ENCODE measurements at places on chromosomes 2 and 18.

DNA sequence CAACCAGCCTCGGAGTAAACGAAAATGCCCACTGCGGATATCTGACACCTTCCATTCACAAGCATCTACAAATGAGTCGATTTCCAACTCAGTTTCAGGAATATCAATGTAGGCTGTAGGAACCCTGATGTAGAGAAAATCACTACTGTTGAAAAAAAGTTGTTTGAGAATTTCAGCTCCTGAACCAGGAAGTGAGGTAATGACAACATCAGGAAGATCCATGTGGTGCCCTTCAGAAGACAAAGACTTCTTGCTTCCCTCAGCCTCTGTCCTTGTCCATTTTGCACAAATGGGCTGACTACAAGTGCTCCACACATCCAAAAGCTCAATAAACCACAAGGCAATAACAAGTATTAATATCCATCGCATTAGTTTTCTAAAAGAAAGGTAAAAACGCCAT, 4.7 kb downstream of the DSEL start:
- no peak for DNase-seq

DNA sequence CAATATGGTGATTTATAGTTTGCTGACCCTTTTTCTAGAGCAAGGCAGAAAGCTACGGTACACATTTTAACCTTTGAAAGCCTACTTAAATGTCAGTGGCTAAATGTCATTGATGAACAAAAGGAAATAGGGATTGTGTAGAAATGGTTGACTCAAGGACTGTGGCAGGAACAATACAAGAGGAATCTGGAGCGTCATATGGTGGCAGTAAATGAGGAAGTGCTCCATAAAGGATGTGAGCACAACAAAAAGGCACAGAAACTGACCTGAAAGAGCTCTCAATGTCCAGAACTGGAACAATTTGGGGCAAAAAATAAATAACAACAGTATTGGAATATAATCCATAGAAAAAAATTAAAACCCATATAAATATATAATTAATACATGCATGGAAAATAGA, 443.9 kb upstream of the VRK2 start:
- DNase-seq: no peak

DNA sequence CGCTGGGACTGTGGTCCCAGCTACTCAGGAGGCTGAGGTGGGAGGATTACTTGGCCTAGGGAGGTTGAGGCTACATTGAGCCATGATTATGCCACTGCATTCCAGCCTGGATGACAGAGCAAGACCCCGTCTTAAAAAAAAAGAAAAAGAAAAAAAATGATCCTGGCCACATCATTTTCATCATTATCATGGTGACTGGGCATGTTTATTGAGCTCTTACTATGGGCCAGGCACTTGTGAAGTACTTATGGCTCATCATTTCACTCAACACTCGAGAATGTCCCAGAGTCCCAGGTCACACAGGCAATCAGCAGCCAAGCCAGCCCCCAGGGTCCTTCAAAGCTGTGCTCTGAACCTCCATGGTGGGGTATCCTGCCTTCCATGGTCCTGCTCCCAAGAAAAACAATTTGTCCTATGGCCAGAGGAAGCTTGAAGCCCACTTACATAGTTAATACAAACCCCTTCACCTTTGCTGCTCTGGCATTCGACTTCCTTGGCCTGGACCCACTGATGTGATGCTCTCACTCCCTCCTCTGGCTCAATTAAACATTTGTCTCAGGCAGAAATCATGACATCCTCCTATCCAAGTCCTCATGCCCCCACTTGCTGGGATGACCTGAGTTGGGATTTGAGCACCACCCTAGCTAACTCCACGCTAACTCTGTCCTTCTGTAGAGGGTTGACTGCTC, 3.8 kb upstream of the CNNM4 start:
- DNase-seq: no peak

DNA sequence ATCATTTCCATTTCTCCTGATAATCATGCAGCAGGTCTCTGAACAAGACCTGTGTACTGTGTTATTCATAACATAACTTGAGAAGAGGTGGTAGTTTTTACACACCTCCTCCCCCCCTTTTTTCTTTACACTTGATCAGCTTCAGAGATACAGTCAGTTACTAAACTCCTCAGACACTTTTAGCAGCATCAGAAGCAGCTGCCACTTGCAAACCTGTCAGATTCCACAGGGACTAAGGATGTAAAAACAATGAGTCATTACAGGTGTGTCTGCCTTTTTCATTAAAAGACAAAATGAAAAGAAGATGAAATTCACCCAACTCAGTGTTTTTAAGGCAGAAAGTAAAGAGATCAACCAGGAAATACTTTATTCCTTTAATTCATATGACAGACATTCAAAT, 254.0 kb downstream of the NRXN1 start:
- DNase-seq: no peak

- no peak for DNase-seq
Measured at GRCh38 chr2:237143118-237143517, 57.4 kb downstream of the COPS8 start.

- peak; percentile 53 for DNase-seq
Measured at GRCh38 chr2:199977984-199978415, 22.6 kb downstream of the MAIP1 start.

DNA sequence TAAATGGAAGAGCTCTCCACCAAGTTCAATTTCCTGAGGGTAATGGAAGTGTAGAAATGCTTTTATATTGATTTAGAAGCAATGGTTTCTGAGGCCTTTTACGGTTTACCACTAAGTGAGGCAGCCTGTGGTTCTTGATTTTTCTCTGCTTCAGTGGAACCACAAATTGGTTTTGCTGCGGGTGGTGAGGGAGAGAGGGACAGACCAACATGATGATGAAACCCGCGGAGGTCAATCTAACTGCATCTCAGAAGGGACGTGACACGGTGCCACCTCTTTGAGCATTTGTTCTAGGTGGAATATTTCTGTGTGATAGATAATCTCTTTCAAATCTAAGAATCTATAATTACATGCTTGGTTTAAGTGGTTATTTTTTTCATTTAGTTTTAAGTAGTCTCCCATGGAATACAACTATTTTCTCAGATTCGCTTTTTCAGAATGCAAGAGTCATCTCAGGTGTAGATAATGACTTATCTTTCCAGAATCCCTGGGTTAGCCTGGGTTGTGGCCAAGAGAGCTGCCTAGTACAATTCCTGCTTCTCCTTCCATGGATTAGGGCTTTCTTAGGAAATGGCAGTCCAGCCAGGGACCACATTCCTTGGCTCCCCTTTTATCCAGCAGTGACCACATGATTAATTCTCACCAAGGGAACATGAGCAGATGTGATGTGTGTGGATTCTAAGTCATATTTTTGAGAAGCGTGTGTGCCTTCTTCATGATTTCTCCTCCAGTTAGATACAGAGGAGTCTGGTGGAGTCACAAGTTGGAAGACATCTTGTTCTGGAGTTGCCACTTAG, 52.5 kb downstream of the KCNE4 start:
- DNase-seq: no peak

DNA sequence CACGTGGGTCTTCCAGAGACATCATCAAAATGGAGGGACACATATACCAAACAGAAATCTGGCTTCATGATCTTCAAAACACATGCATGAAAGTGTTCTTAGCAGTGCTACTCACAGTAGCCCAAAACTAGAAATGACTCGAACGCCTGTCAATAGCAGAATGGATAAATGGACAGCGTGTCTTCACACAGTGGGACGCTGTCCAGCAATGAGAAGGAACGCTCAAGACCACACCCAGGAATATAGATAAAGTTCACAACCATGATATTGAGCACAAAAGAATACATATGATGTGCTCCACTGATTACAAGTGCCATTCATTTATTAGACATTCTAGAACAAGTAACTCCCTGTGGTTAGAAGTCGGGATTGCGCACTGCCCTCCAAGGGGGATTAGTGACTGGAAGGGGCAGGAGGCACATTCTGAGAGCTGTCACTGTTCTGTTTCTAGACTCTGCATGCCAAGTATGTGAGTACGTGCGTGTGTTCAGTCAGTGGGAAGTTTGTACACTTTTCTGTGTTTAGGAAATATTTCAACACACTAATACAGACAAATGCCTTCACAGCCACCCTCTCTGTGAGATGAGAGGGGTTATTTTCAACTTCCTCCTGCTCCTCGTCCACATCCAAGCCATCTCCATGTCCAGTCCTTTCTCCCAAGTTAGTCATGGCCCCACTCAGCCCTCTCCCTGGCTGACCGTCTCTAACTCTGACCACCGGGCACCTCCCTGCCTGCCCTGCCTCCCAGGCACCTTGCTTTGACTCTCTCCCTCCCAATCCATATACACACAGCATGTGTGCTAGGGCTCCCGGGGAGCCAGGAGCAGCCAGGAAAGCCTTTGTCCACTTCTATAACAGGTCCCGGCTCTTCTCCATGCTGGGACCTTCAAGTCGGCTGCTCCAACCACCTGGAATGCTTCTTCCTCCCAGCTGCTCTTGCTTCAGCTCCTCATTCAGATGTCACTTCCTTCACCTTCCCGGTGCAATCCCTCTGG, 26.9 kb upstream of the TNS1 start:
- no peak for DNase-seq

GRCh38 chr2:117785740-117786139, 28.8 kb upstream of the DDX18 start:
- peak; percentile 43 for DNase-seq

- DNase-seq: no peak
Measured at GRCh38 chr2:23685181-23685580, 241.7 kb downstream of the ATAD2B start.

- no peak for DNase-seq
Measured at GRCh38 chr2:94774851-94775250, 96.4 kb upstream of the TEKT4 start.

DNA sequence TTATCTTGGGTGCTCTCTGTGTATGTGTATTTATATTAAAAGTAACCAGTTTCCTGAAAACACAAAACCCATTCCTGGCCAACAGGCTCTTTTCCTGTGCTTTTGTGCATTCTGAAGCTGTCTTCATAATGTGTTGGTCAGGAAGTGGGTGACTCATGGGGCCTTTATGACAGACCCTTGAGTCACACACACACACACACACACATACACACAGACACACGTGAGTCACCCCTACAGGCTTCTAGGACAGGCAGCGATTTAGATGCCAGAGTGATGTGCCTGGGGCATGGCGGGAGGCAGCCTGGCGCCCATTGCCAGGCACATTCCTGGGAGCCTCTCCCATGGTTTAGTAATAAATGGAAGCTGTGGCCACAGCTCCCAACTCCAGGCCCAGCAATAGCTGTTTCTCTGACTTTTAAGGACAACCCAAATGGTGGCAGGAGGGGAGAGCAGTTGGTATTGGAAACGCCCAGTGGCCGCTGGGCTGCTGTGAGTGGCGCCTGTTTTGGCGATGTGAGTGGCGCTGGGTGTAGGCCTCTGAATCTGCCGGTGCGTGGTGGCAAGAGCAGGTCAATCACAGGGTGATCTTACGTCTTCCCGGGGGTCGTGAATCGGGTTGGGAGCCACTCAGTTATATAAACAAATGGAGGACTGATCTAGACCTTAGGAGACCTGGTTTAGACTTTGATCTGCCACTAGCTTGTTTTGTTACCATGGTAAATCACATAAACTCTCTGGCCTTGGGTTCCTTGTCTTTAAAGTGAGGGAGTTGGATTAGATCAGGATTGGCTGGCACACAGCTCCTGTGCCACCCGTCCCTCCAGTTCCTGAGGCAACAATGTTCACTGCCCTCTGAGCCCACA, 150.7 kb upstream of the DLX2 start:
- DNase-seq: peak; percentile 99

- no peak for DNase-seq
Measured at GRCh38 chr2:150812664-150813367, 325.3 kb upstream of the RND3 start.

GRCh38 chr2:109128048-109128615, 873 bp upstream of the SH3RF3 start:
- peak; percentile 80 for DNase-seq

DNA sequence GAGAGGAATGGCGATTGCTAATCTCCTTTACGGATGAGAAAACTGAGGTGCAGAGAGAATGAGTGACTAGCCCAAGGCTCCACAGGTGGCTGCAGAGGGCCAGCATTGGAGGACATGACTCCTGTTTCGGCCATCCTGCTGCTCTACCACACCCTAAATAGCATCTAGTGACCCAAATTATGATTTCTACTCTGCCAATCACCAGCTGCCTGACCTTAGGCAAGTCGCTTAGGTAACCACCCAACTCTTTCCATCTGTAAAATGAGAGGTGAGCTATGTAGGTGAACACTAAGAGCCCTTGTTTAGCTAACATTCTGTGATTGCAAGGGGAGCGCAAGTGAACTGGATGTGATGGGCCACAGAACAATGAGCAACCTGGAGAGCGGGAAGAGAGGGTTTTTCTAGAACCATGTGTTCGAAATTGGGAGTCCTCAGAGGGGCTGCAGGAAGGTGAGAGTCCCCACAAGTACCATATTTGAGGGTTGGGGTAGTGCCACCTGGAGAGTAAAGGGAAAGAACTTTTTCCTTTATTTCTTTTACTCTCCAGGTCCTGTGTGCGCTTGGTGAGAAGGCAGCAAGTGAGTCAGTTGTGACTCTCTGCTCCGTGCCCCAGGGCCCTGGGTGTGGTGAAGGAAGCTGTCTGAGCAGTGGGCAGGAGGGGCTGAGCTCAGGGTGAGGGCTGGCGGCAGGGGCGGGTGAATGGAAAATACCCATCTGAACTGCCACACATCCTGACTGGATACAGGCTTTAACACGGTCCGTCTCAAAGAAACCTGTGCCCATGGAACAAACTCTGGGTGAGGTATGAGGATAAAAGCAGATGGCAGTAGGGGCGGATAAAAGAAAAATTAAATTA, 2.4 kb downstream of the CYP27C1 start:
- peak; percentile 92 for DNase-seq

DNA sequence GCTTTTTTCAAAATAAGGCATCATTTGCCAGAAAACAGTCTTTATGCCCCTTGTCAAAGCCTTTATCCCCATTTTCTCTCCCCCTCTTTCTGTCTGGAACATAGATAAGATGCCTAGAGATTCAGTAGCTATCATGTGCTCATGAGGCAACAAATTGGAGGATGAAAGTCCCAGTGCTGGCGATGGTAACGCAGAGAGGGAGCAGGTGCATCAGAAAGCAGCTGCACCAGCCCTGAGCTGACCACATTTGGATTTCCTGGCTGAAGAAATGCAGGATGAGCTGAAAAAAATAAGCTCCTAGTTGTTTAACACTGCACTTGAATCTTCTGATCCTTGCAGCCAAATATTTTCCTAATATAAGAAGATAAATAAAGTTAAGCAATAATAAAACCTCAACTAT, 48.0 kb downstream of the LOXHD1 start:
- no peak for DNase-seq

GRCh38 chr2:38187541-38188011, 111.6 kb upstream of the CYP1B1 start:
- DNase-seq: no peak

GRCh38 chr2:21754164-21754788, 630.5 kb downstream of the TDRD15 start:
- no peak for DNase-seq

DNA sequence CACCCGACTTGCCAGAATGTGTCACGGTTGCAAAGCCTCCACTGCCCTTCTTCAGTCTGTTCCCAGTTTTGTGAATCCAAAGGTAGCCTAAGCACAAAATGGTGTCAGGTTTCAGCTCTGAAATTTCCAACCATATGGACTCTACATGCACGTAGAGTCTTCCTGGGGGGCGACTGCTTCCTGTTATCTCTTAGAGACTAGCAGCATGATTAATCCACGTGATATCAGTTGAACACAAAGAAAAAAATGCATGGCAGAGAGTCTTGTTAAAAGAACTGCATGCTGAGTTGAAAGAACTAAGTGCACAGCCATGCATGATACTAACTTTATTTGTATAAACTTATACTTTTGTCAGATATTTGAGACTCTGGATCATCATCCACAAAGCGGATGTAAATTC, 404.4 kb downstream of the SOCS6 start:
- DNase-seq: no peak

Data from A172 (cell line).